Activated CD8-positive, alpha-beta memory T cell treated with anti-CD3 and anti-CD28 coated beads, Interleukin-2, amount 10 ng/mL, durations not matched to agents 7 days and 5 days (primary cell): ENCODE measurements at places on chromosomes 12 and 14. TPM values are rescaled to one million over a fixed set of nuclear protein-coding genes. Genes with fewer than 3 reads are reported as not detected.

The SOX5 gene
- not detected for total RNA-seq

The MMP19 gene
- total RNA-seq: not detected

The TAS2R9 gene
- not detected for total RNA-seq

The KCNK10 gene
- total RNA-seq: not detected

The VASH1 gene
- 8.1 TPM for total RNA-seq

GRCh38 chr14:57485635-57486034 is 8.0 kb downstream of the CCDC198 start:
- no peak for DNase-seq
- no peaks in the 10 kb centered on the region for H3K4me1 ChIP-seq
- H3K27me3 ChIP-seq: peaks cover 16% of the 10 kb centered on the region

DNA sequence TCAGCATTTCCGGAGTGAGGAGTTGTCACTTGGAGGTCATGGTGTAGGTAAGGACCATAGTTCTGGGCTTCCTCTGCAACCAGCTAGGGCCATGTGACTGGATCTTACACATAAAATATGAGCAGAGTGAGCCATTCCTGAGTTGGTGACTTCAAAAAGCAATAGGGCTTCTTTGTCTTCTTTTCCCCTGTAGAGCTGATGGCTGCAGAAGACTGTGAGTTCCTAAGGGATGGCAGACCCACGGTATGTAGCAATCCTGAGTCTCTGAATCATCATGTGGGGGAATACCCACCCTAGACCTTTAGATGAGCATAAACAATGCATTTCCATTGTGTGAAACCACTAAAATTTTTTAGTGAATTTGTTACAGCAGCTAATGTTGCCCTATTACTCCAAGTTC is 151.1 kb upstream of the TBX3 start:
- no peaks in the 10 kb centered on the region for H3K36me3 ChIP-seq
- no peak for DNase-seq
- H3K27ac ChIP-seq: no peak overlapping the region

DNA sequence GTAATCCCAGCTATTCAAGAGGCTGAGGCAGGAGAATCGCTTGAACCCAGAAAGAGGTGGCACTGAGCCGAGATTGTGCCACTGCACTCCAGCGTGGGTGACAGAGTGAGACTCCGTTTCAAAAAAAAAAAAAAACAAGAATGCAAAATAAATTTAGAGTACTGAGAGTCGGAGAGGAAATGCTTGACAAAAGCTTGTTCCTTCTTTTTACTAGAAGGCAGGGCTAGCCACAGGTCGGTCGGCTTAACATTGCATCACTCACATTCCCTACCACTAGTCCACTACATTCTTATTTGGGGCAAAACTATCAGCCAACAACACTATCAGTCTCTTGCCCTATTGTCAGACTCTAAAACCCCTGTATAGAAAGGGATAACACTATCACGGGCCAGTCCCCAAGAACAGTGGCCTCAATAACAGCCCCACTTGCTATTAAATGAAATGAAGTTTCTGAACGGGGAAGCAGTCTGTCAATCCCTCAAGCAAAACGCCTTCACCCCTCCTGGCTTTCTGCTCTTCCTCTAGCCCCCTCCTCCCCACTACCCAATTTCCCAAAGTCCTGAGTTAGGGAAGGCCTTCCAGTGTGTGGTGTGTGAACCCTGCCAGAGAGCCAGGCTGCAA is 1.0 kb downstream of the RNF41 start:
- DNase-seq: no peak
- H3K27me3 ChIP-seq: no peaks in the 10 kb centered on the region
- H3K4me3 ChIP-seq: peak overlapping the region; percentile 97
- H3K27ac ChIP-seq: peak overlapping the region; percentile 93
- peaks cover 4% of the 10 kb centered on the region for H3K36me3 ChIP-seq
- H3K4me1 ChIP-seq: peaks cover 37% of the 10 kb centered on the region

DNA sequence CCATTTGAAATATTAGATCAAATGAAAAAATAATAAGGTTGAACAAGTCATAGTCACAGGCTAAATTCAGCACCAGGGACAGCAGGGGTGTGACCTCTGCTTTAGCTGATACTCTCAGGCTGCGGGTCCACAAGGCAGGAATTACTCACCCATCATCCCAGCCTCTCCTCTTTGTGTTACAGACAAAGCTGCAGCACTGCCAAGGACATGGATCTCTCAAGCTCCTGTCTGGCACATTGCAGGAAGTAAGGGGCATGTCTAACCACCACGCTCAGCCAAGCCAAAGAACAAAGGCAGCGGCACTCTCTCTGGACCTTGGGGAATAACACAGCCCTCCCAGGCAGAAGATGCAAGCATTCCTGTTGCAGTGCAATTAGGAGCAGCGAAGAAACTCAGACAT is 783.8 kb downstream of the VRK1 start:
- no peak for DNase-seq
- no peak overlapping the region for H3K4me3 ChIP-seq
- no peaks in the 10 kb centered on the region for H3K27me3 ChIP-seq
- no peaks in the 10 kb centered on the region for H3K4me1 ChIP-seq
- no peaks in the 10 kb centered on the region for H3K36me3 ChIP-seq
- H3K27ac ChIP-seq: no peak overlapping the region

DNA sequence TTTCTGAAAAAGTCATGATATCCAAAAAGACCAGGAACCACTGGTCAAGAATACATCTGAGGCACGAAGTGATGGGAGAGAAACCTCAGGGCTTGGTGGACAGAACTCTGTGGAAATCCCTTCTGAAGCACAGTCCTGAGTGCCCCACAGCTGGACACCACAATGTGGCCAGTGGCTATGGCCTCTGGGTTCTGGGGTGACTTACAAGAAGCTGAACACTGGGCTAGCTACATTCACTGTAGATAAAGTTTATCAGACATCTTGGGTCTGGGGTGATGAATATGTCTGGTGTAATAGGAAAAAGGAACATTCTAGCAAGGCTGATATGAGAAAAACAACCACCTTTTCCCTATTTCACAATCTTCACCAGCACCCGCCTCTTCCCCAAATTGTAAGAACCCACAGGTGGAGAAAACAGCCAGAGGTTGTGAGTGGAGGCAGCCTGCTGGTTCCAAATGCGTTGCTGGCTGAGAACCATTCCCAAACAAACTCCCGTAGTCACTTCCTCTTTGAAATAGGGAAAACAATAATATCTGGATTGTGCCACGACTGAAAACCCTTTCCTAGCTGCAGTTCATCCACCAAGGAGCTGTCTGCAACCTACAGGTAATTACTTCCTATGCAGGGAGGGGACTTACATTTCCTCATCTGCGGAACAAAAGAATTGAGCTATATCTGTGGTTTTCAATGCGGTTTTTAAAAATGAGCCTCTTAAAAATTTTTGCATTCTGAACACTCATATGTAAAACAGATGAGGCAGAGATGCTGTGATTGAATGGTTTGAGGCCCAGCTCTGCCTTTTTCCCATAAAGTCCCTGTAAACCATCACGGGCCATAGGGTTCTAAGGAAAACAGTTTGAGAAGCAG is 193.6 kb downstream of the SLC41A2 start:
- no peak overlapping the region for H3K4me3 ChIP-seq
- no peak for DNase-seq
- peaks cover 29% of the 10 kb centered on the region for H3K4me1 ChIP-seq
- H3K36me3 ChIP-seq: peaks cover 10% of the 10 kb centered on the region
- H3K27ac ChIP-seq: peak overlapping the region; percentile 34
- H3K27me3 ChIP-seq: no peaks in the 10 kb centered on the region

GRCh38 chr12:92426332-92426731 is 276.5 kb upstream of the PLEKHG7 start:
- peaks cover 2% of the 10 kb centered on the region for H3K36me3 ChIP-seq
- H3K4me3 ChIP-seq: no peak overlapping the region
- DNase-seq: no peak

The LRRC43 gene
- not detected for total RNA-seq

The HPD gene
- total RNA-seq: not detected

GRCh38 chr14:106436310-106436905 is 910.0 kb downstream of the TMEM121 start:
- H3K4me3 ChIP-seq: no peak overlapping the region
- DNase-seq: peak; percentile 65
- peaks cover 15% of the 10 kb centered on the region for H3K27me3 ChIP-seq
- H3K27ac ChIP-seq: no peak overlapping the region
- H3K4me1 ChIP-seq: no peaks in the 10 kb centered on the region
- H3K36me3 ChIP-seq: no peaks in the 10 kb centered on the region

The RNU4-1 gene
- 780 TPM for total RNA-seq

GRCh38 chr14:45867046-45867894 is 614.3 kb upstream of the MIS18BP1 start:
- no peak overlapping the region for H3K27ac ChIP-seq
- DNase-seq: no peak
- H3K4me1 ChIP-seq: no peaks in the 10 kb centered on the region
- no peak overlapping the region for H3K4me3 ChIP-seq

The LMO3 gene
- not detected for total RNA-seq

DNA sequence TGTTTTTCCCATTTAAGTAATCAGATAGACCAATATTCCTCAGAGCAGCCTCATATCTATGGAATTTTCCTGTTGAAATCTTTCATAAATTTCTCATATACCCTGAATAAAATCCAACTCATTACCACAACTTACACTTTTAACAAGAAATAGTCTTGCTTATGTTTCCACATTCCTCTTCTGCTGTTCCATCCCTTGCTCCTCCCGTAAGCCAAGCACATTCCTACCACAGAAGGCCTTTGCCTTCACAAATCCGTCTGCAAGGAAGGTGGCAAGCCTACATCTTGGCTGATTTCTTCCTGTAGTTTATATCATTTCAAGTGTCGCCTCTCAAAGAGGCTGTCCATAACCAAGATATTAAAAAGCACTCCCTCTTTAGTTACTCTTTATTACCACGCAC is 127.7 kb downstream of the C12orf50 start:
- no peak for DNase-seq
- no peaks in the 10 kb centered on the region for H3K4me1 ChIP-seq
- no peak overlapping the region for H3K4me3 ChIP-seq
- no peak overlapping the region for H3K27ac ChIP-seq

- peaks cover 79% of the 10 kb centered on the region for H3K4me1 ChIP-seq
- no peak overlapping the region for H3K4me3 ChIP-seq
- no peaks in the 10 kb centered on the region for H3K27me3 ChIP-seq
- peaks cover 72% of the 10 kb centered on the region for H3K36me3 ChIP-seq
- DNase-seq: no peak
- H3K27ac ChIP-seq: peak overlapping the region; percentile 26
Observed at GRCh38 chr12:55937981-55938380, 7.0 kb downstream of the DGKA start.

- H3K36me3 ChIP-seq: peaks cover 11% of the 10 kb centered on the region
- no peaks in the 10 kb centered on the region for H3K27me3 ChIP-seq
- H3K4me3 ChIP-seq: no peak overlapping the region
- no peak overlapping the region for H3K27ac ChIP-seq
Observed at GRCh38 chr14:45028107-45028626, 55.7 kb upstream of the PRPF39 start.

The C12orf75 gene
- total RNA-seq: 277 TPM

GRCh38 chr12:104865080-104865479 is 93.0 kb downstream of the SLC41A2 start:
- no peak overlapping the region for H3K27ac ChIP-seq
- H3K36me3 ChIP-seq: no peaks in the 10 kb centered on the region
- no peak overlapping the region for H3K4me3 ChIP-seq
- peaks cover 12% of the 10 kb centered on the region for H3K4me1 ChIP-seq

DNA sequence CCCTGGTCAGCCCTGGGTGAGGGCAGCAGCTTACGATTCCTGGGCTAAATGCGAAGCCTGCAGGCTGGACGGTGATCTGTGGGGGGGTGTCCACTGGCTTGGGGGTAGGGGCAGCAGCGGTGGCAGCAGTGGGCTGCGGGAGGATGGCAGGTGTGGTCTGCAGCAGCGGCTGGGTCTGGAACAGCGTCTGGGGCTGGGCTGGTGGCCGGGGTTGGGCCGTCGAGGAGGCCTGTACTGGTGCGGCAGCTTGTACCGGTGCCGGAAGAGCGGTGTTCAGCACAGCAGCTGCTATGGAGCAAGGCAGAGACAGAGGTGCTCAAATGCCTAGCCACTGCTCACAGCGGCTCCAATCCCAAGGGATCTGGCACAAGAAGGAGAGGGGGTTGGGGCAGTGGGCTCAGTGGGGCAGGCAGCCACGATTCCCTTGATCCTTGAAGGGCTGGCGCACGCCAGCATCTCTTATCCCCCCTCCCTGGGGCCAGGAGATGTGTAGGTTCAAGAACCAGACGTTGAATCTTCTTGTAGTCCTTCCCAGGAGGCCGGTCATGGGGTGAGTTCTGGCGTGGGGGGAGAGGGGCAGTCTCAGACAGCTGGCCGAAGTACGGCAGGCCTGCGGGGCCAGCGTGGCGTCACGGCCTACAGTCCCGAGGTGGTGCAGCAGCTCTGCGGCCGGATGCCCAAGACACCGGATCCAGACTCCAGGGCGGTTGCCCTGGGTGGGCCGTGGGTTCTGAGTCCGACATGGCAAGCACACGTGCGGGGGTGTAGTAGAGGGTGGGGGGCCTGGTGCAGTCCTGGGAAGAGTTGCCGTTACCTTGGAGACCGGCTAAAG is 19.9 kb downstream of the POU6F1 start:
- no peaks in the 10 kb centered on the region for H3K27me3 ChIP-seq
- no peak for DNase-seq
- no peak overlapping the region for H3K27ac ChIP-seq
- no peak overlapping the region for H3K4me3 ChIP-seq
- no peaks in the 10 kb centered on the region for H3K36me3 ChIP-seq
- H3K4me1 ChIP-seq: peaks cover 1% of the 10 kb centered on the region

DNA sequence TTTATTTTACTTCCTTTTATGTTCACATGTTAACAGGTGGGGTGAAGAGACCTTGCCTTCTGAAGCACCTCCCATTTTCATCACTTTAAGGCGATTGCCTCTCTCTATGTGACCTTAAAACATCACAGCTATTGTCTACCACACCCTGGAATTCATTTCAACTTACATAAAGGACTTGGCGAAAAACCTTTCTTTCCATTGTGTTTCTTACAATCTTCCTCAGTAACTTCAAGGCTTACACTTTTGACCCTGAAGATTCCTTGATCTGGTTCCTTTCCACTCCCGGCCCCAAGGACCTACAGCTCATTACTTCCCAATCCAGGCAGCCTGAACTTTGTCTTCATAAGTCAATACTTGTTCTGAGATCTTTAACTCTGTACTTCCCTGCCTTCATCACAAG is 443.3 kb downstream of the ADAMTS20 start:
- no peaks in the 10 kb centered on the region for H3K4me1 ChIP-seq
- no peak for DNase-seq
- H3K36me3 ChIP-seq: no peaks in the 10 kb centered on the region
